ENCODE measurements at places on chromosomes 1 and 21.

DNA sequence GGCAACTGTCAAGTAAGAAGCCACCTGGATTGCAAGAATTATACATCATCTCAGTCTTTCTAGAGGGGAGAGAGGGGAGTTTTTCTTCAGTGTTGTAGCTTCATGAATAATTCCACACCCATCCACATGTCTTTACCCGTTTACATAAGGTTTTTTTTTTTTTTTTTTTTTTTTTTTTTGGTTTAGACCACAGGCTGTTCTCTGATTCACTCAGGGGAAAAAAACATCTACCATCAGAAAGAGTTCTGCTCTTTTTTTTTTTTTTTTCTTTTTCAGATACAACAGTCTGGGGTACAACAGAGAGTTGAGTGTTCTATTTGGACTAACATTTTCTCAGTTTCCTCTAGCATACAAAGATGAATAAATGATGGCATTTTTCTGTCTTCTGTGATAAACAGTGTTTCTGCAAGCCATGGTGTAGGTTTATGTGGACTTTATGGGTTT is 4.9 kb upstream of the KIF14 start:
- no peak for DNase-seq

DNA sequence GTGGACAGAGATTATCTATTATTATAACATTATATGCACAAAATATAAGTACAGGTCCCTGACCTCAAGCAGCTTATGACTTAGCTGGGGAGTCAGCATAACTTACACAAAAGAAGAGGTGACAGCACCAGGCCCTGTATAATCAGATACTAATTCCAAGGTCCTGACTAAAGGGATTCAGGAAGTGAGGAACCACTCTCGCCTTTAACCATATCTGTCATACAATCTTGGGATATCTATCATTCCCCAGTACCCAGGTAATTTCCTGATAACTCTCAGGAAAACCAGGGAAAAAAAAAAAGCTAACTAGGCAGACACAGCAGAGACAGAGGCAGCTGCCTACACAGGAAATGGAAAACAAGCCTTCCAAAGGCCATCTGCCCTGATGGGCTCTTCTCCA is 78.5 kb upstream of the CAMK1G start:
- DNase-seq: no peak

DNA sequence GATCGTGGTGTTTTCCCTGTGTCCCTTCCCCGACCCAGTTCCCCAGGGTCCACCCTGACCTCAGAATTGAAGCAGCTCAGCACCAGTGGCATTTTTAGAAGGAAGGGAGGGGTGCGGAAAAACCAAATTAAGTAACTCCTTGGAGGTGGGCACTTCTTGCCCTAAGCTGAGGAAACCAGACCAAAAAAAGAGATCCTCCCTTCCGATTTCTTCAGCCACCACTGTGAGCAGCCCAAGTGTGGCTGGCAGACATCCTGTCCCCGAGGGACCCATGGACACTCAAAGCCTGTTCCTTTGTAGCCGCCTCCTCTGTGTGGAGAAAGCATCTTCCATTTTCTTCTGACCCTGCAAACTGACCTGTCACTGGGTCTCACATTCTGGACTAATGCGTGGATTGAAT is 31.3 kb downstream of the KIRREL1 start:
- no peak for DNase-seq

- DNase-seq: no peak
Measured at GRCh38 chr21:22804151-22804550, 1805.9 kb downstream of the NCAM2 start.

DNA sequence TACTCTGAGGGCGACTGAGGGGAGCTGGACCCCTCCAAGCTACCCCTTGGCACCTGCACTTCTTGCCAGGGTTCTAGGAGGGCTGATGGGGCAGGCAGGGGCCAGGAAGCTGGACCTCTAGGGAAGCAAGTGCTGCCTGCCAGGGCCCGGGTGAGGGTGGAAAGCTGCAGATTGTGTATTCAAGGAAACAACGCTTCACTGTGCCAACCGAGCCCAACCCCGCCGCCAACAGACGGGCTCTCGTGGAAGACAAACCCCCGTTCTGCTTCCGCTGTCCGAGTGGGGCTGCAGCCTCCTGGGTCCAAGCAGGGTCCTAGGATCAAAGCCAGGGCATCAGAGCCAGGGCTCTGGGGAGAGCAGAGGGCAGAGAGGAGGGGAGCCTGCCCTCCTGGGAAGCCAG is 3.2 kb downstream of the EFHD2 start:
- DNase-seq: no peak

DNA sequence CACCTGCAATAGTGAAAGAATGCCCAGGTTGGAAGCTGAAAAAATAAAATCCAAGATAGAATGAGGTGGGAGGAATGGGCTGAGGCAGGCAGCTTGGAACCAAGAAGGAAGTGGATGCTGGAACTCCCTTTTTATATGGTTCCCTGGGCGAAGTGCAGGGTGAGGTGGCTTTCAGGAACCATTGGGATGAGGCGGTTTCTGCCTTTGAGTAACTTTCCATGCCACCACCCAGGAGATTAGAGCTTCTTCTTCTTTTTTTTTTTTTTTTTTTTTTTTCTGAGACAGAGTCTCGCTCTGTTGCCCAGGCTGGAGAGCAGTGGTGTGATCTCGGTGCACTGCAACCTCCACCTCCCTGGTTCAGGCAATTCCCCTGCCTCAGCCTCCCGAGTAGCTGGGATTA is 17.8 kb upstream of the MRPS6 start:
- no peak for DNase-seq

- peak; percentile 33 for DNase-seq
Measured at GRCh38 chr1:25922056-25922970, 16.1 kb upstream of the STMN1 start.

- no peak for DNase-seq
Measured at GRCh38 chr1:214331827-214332423, 51.0 kb downstream of the SMYD2 start.

GRCh38 chr1:67583462-67583950 is 101.5 kb upstream of the GADD45A start:
- DNase-seq: no peak

DNA sequence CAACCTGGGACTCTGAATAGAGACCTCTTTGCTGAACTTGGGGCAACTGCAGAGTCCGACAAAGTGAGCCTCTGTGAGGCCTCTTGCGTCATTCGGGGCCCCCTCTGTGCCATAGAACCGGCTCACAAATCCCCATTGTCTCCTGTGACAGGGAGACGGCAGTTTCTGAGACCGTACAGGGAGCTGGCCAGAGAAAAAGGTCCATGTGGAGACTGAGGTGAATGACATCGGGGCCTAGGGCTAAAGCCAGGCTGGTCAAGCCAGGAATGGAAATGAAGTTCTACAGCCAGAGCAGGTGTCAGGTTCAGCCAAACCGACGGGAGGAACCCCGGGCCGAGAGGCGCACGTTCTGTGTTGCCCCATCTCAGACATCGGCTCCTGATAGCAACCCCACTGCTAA is 37.1 kb upstream of the TRIM67 start:
- DNase-seq: no peak

DNA sequence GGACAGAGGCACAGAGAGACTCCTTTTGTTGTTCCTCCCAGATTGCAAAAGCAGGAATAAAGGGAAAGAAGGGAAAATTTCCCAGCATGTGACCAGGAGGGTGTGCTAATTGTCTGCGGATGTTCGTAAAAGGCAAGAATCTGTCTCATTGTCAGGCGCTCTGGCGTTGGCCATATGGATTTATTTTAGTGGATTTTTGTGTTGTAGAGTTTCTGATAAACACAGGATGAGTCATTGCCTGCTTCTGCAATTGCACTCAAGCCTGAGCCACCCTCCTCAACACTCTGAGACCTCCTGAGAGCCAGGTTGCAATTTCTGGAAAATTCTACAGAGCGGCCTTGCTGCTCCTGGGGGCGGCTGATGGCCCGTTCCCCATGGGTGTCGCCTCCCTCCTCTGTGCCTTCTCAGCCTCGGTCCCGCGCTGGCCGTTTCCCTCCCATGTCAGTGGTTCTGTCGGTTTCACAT is 227.7 kb downstream of the KAZN start:
- no peak for DNase-seq

GRCh38 chr21:40687625-40688024 is 159.3 kb downstream of the DSCAM start:
- no peak for DNase-seq

GRCh38 chr1:12338017-12338416 is 108.2 kb downstream of the VPS13D start:
- DNase-seq: no peak

GRCh38 chr1:239841631-239842030 is 250.1 kb upstream of the FMN2 start:
- no peak for DNase-seq

GRCh38 chr1:221149555-221150075 is 270.4 kb downstream of the HLX start:
- no peak for DNase-seq

DNA sequence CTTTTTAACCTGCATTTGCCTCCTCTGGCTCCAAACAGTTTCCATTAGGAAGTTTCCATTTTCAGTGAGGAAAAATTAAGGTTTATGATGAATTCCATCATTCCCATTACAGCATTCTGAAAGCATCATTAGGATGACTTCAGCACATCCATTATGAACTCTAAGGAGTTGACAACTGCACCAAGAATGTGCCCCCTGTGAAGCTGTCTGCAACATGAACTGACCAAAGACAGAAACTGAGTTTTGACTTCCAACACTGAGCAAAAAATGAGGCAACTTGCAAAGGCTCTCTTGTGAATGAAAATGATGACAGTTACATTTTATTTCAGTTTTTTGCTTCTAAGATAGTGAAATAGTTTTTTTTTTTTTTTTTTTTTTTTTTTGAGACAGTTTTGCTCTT is 18.3 kb upstream of the KCNE1 start:
- no peak for DNase-seq

- no peak for DNase-seq
Measured at GRCh38 chr1:31795801-31796621, 19.8 kb downstream of the SPOCD1 start.

GRCh38 chr1:226372885-226373284 is 35.0 kb downstream of the PARP1 start:
- DNase-seq: no peak

GRCh38 chr1:192807211-192808162 is 1.4 kb upstream of the RGS2 start:
- DNase-seq: no peak

DNA sequence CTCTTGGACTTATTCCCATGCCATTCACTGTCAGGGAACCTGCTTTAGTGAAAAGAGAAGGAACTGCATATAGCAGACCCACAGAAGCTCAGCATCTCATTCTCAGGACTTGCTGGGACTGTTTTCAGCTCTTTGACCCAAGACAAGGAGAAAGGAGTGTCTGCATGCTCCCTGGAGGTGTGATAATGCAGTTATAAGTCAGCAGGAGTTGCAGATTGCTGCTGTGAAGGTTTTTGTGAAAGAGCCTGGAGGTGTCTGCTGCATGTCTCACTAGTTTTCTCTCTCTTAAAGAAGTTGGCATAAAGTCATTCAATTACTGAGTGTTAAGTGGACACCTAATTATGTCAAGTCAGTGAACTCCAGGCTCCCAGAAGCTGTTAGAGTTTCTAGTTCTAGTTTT is 343.4 kb downstream of the BRINP2 start:
- no peak for DNase-seq

DNA sequence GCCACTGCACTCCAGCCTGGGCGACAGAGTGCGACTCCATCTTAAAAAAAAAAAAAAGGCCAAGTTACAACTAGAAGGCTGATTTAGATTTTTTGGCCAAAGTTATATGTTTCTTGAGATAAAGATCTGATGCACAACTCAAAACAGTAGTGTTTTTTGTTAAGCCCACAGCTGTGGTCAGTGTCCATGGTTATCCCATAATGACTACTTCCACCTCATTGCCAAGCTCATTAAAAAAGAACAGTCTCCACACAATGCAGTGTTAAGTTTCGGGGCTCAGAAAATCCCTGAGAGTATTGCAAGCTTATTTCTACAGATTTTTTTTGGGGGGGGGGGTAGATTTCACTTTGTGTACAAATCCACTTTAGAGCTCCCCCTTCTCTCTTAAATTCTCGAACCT is 120.5 kb downstream of the RUNX1 start:
- no peak for DNase-seq

DNA sequence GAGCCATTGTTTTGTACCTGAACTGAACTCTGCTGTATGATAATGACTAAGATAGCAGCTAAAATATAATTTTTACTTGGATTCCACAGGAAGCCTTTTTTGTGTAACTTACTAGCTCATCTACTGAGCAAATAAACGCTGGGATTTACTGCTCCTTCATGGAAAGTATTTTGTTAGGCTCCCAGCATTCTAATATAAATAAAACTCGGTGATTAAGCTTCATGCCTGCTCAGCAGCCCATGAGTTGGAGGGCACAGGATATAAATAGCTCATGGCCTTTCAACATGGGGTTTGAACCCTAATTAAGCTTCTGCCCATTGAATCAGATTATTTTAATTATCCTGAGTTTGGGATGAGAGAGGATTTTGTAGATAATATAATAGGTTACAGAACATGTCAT is 180.0 kb downstream of the PCP4 start:
- DNase-seq: no peak

DNA sequence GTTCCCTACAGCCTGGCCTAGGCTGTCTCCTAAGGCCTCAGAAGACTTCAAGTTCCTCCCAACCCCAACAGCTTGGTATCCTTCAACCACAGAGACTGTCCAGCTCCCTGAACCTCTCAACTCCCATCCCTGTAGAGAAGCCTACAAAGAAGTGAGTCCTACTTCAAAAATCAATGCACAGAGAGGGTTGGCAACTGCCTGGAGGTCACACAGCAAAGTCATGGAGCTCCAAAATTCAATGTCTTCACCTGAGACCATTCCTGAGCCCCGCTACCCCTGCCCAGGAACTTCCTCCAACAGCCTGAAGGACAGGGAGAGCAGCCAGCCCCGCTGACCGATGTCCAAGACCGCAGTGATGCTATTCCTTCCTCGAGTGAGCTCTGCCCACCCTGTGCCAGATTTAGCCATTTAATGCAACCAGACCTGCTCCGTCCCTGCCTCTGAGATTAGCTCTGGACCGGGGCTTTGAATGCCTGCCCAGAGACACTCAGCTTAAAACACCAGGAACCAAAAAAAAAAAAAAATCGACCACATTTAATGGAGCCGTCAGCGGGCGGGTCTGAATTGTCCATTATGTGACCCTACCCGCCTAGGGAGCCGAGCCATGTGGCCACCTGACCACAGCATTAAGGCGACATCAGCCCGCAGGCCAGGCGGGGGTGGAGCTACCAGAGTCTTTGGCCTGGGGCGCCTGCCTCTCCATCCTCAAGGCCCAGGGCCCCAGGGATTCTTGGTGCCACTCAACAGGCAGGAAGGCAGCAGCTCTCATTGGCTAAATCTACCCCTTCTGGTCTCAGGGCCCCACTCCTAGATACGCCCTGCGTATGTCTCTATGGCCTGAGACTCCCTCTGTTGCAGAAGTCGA is 148.6 kb downstream of the SYF2 start:
- DNase-seq: no peak

Measured in NCI-H187 (cell line).